Nephron progenitor cell (in vitro differentiated cells): ENCODE measurements at places on chromosomes 7 and 10.

GRCh38 chr7:64630496-64630895 lies 35.4 kb upstream of the ZNF107 start:
- DNase-seq: no peak
- H3K36me3 ChIP-seq: no peaks in the 10 kb centered on the region
- no peaks in the 10 kb centered on the region for H3K27me3 ChIP-seq

DNA sequence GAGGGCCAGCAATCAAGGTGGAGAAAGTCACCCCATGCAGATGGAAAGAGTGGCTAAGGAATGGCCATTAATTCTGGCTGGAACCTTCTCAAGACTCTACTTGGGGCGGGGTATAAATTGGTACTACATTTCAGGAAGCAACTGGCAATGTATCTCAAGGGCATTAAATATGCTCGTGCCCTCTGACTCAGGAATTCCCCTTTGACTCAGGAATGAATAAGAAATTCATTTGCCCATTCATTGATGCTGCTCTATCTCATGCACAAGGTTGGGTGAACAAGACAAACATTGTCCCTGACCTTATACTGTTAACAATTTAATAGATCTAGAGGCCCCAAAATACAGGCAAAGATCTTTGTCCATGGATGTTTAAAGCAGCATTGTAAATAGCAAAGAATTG lies 188.1 kb downstream of the MYOF start:
- no peak for DNase-seq
- H3K27ac ChIP-seq: no peak overlapping the region
- H3K4me3 ChIP-seq: no peak overlapping the region
- peaks cover 15% of the 10 kb centered on the region for H3K4me1 ChIP-seq

DNA sequence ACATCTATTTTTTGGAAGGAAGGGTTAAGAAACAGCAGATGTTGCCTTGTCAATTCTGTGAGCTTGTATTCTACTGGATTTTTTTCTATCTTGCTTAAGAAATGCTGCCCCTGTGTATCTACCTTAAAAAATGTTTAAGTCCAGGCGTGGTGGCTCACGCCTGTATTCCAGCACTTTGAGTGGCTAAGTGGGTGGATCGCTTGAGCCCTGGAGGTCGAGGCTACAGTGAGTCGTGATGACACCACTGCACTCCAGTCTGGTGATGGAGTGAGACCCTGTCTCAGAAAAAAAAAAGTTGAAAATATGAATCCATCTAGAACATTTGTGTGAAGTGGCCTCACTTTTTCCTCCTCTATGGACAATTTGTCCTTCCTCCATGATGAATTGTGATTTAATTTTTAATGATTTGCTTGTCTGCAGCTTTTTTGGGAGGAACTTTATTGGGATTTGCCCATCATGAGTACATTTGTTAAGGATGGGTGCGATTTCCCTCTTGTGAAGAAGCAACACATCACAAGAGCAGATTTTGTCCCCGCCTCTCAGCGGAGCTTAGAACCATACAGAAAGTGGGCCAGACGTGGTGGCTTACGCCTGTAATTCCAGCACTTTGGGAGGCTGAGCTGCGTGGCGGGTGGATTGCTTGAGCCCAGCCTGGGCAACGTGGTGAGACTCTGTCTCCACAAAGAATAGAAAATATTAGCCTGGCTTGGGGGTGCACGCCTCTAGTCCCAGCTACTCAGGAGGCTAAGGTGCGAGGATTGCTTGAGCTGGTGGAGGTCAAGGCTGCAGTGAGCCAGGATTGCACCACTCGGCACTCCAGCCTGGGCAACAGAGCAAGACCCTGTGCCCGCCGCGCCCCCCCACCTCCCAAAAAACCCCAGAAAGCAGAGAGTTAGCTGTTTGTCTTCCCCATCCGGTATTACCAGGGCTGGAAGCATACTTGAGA lies 57.7 kb downstream of the DNAJB6 start:
- no peak overlapping the region for H3K4me3 ChIP-seq
- peaks cover 19% of the 10 kb centered on the region for H3K4me1 ChIP-seq
- peaks cover 53% of the 10 kb centered on the region for H3K36me3 ChIP-seq

DNA sequence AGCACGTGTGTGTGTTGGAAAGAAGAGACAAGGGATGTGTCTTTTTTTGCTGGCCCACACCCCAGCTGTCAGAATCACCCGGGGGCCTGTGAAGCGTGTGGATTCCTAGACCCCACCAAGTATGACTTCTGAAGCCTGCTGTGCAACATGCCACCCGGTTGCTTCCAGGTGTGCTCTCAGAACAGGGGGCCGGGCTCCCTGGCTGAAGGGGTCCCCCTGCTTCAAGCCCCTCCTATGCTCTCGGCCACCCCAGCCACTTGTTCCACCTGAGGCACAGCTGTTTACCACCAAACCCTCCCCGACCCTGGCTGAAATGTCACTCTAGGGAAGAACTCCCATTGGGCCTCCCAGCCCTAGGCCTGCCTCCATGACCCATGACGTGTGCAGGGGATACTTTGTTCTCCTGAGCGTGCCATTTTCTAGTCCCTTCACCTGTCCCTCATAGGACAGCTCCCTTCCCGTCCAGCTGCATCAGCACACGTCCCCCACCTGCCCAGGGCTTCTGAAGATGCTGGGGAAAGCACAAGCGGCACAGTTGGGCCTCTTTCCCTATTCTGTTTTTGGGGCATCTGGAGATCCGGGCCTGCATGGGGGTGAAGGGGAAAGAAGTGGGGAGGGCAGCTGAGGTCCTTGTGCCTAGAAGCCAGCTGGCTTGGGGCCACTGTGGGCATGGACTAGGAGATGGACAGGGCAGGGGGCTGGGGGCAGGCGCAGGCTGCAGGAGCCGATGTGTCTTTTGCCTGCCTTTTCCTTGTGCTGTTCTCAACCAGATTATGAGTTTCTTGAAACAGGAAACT lies 33.3 kb downstream of the CRHR2 start:
- peaks cover 30% of the 10 kb centered on the region for H3K36me3 ChIP-seq
- H3K27ac ChIP-seq: no peak overlapping the region
- H3K4me1 ChIP-seq: peaks cover 43% of the 10 kb centered on the region
- H3K27me3 ChIP-seq: peaks cover 4% of the 10 kb centered on the region
- no peak for DNase-seq

GRCh38 chr7:121046893-121047468 lies 58.5 kb downstream of the CPED1 start:
- H3K27me3 ChIP-seq: peaks cover 4% of the 10 kb centered on the region
- peaks cover 6% of the 10 kb centered on the region for H3K36me3 ChIP-seq
- no peak for DNase-seq

- H3K4me1 ChIP-seq: peaks cover 18% of the 10 kb centered on the region
- H3K36me3 ChIP-seq: no peaks in the 10 kb centered on the region
- peaks cover 13% of the 10 kb centered on the region for H3K27me3 ChIP-seq
- DNase-seq: no peak
Observed at GRCh38 chr7:140035400-140036223, 27.1 kb downstream of the PARP12 start.

- no peak overlapping the region for H3K27ac ChIP-seq
- H3K4me1 ChIP-seq: peaks cover 26% of the 10 kb centered on the region
- H3K4me3 ChIP-seq: no peak overlapping the region
Observed at GRCh38 chr10:74593470-74593869, 232.9 kb upstream of the KAT6B start.

- H3K36me3 ChIP-seq: no peaks in the 10 kb centered on the region
- H3K27me3 ChIP-seq: peaks cover 30% of the 10 kb centered on the region
- DNase-seq: no peak
- no peak overlapping the region for H3K27ac ChIP-seq
- H3K4me3 ChIP-seq: no peak overlapping the region
- H3K4me1 ChIP-seq: no peaks in the 10 kb centered on the region
Observed at GRCh38 chr10:123635745-123636144, 30.4 kb upstream of the GPR26 start.

- H3K27ac ChIP-seq: no peak overlapping the region
- no peaks in the 10 kb centered on the region for H3K36me3 ChIP-seq
- peaks cover 27% of the 10 kb centered on the region for H3K4me1 ChIP-seq
- no peak overlapping the region for H3K4me3 ChIP-seq
- peaks cover 17% of the 10 kb centered on the region for H3K27me3 ChIP-seq
Observed at GRCh38 chr10:132392811-132393694, 3.9 kb upstream of the PWWP2B start.

DNA sequence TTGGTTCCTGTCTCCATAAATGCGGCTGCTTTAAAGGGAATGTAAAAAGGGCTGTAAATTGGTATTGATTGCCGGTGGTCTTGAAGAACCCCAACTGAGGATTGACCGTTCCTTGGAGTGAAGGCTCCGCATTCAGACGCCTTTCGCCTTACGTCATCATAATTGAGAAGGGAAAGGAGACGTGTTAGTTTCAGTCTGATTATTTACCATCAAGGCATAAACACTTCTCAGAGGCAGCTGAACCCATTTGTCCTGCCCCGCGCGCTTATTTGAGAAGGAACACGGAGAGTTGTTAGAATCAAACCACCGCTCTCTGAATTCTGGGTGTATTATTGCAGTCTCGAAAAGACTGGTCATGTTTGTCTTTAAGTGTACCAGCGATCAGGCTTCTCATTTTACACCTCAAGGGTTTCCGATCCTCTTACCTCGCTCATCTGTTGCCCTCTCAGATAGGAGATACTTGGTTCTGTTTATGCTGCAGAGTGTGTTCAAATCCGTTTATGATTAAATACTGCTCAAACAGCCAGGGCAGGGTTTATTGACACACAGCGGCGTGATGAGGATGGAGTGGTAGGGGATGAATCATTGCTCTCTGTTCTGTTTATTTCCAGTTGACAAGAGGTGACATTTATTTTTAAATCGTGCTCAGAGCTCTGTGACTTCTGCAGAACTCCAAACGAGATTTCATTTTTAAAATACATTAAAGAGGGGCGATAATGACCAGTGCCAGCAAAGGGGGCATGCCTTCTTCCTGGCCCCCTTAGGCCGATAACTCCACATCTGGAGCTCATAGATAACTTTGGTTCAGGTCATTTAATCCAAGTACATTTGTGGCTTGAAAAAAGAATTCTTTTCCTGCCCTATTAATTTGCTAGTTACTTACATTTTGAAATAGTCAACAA lies 30.4 kb downstream of the FOXK1 start:
- no peak for DNase-seq
- H3K4me1 ChIP-seq: peaks cover 60% of the 10 kb centered on the region
- H3K27ac ChIP-seq: peak overlapping the region; percentile 36
- H3K36me3 ChIP-seq: peaks cover 72% of the 10 kb centered on the region

GRCh38 chr10:132564690-132565089 lies 27.1 kb downstream of the INPP5A start:
- peaks cover 49% of the 10 kb centered on the region for H3K4me1 ChIP-seq
- H3K36me3 ChIP-seq: peaks cover 10% of the 10 kb centered on the region
- no peak overlapping the region for H3K4me3 ChIP-seq
- H3K27ac ChIP-seq: no peak overlapping the region

DNA sequence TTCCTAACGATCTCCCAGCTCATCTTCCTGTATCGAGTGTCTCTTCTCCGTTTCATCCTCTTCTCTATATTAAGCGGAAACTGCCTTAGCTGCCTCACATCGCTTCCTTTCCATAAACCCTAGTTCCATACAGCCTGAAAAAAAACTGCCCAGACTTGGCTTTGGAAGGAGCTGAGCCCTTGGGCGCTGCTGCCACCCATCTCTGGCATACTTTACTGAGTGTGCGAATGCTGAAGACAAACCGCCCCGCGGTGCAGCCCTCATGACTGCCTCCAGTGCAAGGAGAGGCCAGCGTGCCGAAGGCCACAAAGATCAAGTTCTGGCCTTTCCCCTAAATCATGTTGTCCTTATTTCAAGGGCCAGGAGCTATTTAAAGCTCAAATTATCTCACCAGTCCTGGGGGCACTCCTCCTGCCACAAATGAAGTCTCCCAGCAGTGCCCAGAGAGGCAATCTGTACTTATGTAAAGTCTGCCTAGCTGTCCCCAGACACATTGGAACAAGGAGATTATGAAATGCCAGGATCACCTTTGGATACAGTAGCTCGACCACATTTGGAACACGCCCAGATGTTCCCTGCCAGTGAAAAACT lies 25.2 kb downstream of the YWHAG start:
- peak overlapping the region; percentile 11 for H3K4me3 ChIP-seq
- DNase-seq: peak; percentile 15
- H3K27me3 ChIP-seq: no peaks in the 10 kb centered on the region
- peaks cover 72% of the 10 kb centered on the region for H3K36me3 ChIP-seq
- peak overlapping the region; percentile 88 for H3K27ac ChIP-seq

DNA sequence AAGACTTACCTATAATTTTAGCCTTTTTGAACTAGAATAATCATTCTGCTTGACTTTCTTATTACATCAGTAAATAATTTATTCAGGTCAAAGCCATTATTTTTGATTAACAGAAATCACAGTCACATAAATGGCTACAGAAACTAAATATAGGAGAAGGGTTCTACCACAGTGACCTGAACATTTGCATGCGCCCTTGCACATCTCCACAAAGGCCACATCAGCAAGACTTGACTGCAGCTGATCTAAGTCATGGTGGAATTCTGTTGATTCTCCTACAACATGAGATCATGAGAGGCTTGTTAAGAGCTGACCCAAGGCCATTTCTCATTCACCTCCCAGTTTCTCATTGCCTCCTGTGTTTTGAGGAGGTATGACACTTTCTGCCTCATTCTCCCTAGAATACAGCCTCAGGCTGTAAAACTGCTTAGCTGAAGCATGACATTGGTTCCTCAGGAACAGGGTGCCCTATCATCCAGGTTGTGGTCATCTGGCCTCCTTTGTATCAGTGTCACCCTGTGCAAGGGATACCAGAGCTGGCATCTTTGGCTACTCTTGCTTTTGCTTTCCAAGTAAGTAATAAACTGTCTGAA lies 6.7 kb upstream of the IMMP2L start:
- H3K4me3 ChIP-seq: no peak overlapping the region
- DNase-seq: no peak
- H3K27ac ChIP-seq: no peak overlapping the region
- H3K36me3 ChIP-seq: peaks cover 7% of the 10 kb centered on the region
- no peaks in the 10 kb centered on the region for H3K27me3 ChIP-seq

- DNase-seq: no peak
- H3K27me3 ChIP-seq: peaks cover 15% of the 10 kb centered on the region
- no peaks in the 10 kb centered on the region for H3K36me3 ChIP-seq
- H3K4me1 ChIP-seq: peaks cover 18% of the 10 kb centered on the region
- no peak overlapping the region for H3K27ac ChIP-seq
Observed at GRCh38 chr10:49176310-49177268, 11.6 kb downstream of the TMEM273 start.

DNA sequence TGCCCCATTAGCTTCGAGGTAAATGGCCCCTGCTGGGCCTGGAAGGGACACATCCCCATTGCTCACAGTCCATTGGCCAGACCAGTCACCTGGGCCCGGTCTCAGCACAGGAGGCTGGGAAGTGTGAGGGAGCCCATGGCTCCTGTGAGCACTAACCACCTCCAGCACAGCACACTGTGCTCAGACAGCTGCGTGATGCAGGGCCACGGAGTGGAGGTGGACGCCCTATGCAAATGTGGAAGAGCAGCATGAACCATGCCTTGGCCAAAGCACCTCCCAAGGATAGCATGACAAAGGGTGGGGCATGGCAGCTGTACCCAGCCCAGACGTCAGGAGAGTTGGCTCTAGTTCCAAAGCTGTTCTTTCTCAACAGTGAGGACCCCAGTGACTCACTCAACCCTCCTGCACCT lies 120.1 kb upstream of the ZMIZ1 start:
- H3K36me3 ChIP-seq: no peaks in the 10 kb centered on the region
- H3K27ac ChIP-seq: no peak overlapping the region
- H3K4me1 ChIP-seq: peaks cover 63% of the 10 kb centered on the region
- H3K4me3 ChIP-seq: no peak overlapping the region
- no peak for DNase-seq
- H3K27me3 ChIP-seq: peaks cover 22% of the 10 kb centered on the region

- DNase-seq: no peak
- peaks cover 72% of the 10 kb centered on the region for H3K36me3 ChIP-seq
- H3K27me3 ChIP-seq: peaks cover 4% of the 10 kb centered on the region
- H3K4me3 ChIP-seq: peak overlapping the region; percentile 93
Observed at GRCh38 chr7:35694161-35694783, 663 bp downstream of the HERPUD2 start.

- no peaks in the 10 kb centered on the region for H3K36me3 ChIP-seq
- H3K27ac ChIP-seq: no peak overlapping the region
- no peak overlapping the region for H3K4me3 ChIP-seq
- H3K27me3 ChIP-seq: peaks cover 8% of the 10 kb centered on the region
- DNase-seq: no peak
Observed at GRCh38 chr10:14365266-14365665, 34.5 kb upstream of the FRMD4A start.
